ENCODE measurements at places on chromosomes 16 and 17.

DNA sequence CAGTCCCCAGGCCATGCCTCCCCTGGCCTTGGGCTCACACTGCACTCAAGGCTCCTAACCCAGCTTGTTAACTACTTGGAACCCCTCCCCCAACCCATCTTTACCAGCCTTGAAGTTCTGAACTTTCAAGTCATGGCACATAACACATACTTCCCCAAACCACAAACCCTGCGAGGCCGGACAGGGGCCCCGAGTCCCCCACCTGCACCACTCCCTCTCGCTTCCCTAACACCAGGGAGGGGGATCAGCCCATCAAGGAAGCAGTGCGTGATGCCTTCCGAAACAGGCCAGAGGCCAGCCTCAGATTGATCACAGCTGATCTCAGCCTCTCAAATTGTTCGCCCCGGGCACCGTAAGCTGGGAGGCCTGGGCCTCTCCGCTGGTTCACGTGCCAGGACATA lies 3.0 kb upstream of the NLRC3 start:
- peak; percentile 26 for DNase-seq

DNA sequence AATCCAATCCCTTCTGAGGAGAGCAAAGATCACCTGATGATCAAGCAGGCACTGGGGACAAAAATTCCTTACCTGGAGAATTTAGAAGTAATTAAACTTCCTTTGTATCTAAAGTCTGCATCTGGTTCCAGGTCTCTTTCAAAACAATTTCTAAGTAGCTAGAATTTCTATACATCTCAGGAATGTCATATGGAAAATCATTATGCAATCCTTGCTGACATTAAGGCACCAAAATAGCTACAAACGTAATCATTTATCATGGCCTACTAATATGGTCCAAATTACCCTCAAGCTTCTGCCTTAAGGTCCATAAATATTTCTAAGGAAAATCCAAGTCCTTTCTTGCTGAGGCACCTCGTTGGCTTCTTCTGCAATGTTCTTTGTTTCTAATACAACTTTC lies 32.9 kb upstream of the YPEL2 start:
- no peak for DNase-seq

DNA sequence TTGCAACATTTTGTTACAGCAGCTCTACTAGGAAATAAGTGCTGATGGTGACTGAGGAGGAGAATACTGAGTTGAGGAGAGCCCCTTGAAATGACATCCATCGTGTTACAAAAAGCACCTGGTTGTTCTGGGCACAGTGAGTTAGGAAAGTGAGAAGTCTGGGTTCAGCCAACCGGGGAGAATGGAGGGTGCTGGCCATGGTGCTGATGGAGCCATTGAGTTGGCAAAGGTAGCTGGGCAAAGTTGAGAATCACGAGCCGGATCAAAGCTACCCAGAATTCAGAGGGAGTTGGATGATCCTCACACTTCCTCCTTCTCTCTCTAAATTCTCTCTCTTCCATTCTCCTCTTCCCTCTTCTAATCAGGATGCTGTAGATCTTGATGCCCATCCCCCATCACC lies 35.0 kb upstream of the ASIC2 start:
- no peak for DNase-seq

DNA sequence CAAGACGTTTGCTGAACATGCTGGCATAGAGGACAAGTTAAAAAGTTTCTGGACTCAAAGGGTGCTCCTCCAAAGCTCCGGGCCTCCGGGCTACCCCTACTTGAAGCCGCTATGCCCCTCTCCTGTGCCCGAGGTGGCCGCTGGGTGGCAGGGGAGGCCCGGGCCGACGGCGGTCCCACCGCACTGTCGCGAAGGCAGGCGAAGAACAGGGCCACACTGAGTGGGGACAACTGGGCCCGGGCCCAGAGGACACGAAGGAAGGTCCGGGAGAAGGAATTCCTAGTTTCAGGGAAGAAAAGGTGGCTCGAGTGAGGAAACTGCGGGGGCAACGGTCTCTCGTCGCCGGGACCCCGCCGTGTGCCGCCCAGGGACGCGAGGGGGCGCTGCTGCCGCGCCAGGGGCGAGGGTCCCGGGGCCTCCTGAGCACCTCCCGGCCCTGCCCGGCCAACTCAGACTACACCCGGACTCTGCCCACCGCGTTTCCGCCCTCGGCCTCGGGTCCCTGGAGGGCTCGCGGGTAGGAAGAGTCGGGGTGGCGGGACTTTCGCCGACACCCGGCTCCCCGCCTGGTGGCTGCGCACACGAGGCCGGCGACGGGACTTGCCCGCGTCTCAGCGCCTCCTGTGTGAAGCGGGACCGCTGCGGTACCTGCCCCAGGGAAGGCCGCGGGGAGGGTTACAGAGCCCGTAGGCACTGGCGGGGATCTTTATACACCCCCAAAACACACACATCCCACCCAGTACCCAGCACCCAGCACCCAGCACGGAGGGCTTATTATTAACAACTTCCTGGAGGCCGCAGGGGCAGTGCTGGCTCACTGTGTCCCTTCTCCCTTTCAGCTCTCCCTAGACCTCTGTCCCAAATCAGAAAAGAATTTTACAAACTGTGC lies 772 bp upstream of the CHCT1 start:
- DNase-seq, result peak; percentile 83
